ENCODE measurements at places on chromosomes 13 and 19.

- no peak for DNase-seq
These were observed 19.7 kb upstream of the CPB2 start for GRCh38 chr13:46124531-46124966.

DNA sequence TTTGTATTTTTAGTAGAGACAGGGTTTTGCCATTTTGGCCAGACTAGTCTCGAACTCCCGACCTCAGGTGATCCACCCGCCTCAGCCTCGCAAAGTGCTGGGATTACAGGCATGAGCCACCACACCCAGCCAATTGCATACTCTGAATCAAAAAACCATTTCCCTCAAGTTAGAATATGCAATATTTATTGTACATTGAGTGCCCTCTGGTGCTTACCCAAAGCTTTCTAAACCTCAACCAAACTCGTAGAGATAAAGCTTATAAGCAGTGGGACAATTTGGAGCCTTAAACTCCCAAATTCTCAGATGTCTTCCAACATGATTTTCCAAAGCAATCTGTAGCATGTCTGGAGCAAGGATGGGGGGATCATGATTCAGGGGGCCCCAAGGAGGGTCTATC lies 22.4 kb downstream of the RFXAP start:
- DNase-seq = no peak

- DNase-seq = no peak
These were observed 8.8 kb upstream of the RLN3 start for GRCh38 chr19:14019100-14019499.

DNA sequence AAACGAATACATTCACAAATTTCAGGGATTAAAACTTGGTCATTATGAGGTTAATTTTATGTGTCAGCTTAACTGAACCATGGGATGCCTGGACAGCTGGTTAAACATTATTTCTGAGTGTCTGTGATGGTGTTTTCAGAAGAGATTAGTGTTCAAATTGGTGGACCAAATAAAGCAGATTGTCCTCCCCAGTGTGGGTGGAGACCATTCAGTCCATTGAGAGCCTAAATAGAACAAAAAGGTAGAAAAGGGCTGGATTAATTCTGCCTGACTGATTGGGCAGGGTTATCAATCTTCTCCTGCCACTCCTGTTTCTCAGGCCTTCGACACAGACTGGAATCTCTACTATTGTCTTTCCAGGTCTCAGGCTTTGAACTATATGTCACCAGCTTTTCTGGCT lies 203.8 kb upstream of the SLITRK6 start:
- no peak for DNase-seq

DNA sequence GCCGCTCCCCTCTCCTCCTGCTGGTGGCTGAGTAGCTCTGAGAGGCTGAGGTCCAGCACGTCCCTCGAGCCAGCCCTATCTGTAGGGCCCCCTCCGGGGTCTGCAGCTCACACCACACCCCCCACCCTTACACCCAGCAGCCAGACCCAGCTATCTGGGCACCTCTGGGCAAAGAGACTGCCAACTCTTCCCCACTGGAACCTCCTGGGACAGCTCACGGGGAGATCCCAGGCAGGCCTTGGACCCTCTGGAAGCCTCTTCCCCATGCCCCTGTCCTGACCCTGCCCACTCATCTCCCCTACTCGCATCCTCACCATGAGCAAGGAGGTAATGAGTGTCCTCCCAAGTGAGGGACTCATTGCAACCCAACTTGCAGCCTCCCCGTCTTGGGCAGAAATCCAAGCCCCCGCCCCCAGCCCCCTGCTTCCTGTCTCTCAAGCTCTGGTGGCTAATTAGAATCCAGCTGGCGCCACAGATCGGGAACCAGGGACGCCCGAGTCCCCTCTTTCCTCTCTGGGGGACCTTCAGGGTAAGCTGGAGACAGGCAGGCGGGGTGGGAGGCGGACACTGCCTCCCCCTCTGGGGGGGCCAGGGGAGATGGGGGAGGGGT lies 22.1 kb downstream of the ADGRL1 start:
- DNase-seq = no peak

GRCh38 chr13:54078271-54078870 lies 1049.8 kb downstream of the OLFM4 start:
- no peak for DNase-seq

DNA sequence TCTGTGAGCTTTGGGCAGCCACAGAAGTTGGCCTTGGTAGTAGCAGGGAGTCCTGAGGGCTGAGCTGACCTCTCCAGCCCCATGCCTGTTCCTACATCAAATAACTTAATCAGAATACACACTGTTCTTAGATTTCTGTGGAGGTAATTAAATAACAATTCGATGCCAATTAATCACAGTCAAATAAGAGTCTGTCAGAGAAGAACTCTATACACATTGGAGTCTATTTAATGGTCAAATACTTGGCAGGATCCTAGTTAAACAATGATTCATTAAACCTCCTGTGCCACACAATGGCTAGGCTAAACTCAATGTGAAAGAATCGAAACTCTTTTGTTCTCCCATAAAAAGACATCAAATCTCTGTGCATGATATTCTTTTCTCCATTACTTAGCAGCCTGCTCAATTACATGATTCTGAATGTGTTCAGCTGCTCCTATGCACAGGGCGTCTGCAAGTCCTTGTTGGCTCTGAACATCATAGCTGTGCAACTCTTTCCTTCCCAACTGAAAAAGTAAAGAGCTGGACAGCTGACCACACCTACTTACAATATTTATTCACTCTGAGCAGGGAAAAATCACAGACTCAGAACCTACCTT lies 173.1 kb downstream of the ABCC4 start:
- DNase-seq = no peak

DNA sequence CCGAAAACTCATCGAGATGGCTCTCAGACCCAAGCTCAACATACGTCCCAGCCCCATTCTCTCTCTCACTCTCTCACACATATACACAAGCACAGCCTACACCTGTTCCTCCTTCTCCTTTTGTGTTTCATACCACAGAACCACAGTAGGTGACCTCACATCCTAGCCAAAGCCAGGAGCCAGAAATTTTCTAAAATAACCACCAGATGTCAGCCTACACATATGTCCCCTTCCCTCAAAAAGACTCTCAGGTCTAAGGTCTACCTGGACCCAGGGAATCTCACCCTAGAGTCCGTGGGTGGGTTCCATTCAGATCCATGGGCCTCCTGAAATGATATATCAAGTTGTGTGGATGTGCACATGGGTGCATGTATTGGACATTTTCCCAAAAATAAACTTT lies 104.2 kb upstream of the IPO5 start:
- DNase-seq = no peak

DNA sequence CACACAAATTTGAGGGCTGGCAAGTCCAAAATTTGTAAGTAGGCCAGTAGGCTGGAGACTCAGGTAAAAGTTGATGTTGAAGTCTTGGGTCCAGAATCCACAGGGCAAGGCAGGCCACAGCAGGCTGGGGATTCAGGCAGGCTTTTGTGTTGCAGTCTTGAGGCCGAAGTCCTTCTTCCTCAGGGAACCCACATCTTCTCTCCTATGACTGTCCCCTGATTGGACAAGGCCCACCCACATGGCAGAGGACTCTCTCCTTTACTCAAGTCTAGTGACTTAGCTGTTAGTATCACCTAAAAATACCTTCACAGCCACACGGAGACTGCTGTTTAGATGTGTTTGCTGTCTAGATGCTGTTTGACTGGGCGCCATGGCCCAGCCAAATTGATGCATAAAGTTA lies 9.9 kb upstream of the SPATA13 start:
- no peak for DNase-seq

Data from stimulated activated CD8-positive, alpha-beta memory T cell treated with anti-CD3 and anti-CD28 coated beads, Interleukin-4, amount 100 ng/mL, for 4 hours (primary cell).